Ureter (tissue), 1 donor: ENCODE measurements at places on chromosomes 5 and 9. TPM values are rescaled to one million over a fixed set of nuclear protein-coding genes. Genes with fewer than 3 reads are reported as not detected.

DNA sequence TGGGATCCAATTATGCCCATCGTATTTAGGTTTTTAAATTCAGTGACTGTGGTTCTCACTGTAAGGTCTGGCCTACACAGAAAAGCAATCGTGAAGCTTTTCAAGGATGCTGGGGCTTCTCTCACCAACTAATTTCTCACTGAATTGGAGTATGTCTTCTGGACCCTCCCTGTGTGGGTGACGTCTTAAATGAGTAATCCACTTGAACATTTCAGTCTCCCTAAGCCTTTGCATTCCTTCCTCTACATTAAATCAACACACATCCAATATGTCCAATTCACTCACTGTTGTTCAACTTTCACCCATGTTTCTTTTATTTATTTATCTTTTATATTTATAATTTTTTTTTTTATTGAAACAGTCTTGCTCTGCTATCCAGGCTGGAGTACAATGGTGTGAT is 12.5 kb upstream of the BTF3 start:
- DNase-seq: no peak

GRCh38 chr9:85248514-85249312 is 493.0 kb downstream of the AGTPBP1 start:
- no peak for DNase-seq

DNA sequence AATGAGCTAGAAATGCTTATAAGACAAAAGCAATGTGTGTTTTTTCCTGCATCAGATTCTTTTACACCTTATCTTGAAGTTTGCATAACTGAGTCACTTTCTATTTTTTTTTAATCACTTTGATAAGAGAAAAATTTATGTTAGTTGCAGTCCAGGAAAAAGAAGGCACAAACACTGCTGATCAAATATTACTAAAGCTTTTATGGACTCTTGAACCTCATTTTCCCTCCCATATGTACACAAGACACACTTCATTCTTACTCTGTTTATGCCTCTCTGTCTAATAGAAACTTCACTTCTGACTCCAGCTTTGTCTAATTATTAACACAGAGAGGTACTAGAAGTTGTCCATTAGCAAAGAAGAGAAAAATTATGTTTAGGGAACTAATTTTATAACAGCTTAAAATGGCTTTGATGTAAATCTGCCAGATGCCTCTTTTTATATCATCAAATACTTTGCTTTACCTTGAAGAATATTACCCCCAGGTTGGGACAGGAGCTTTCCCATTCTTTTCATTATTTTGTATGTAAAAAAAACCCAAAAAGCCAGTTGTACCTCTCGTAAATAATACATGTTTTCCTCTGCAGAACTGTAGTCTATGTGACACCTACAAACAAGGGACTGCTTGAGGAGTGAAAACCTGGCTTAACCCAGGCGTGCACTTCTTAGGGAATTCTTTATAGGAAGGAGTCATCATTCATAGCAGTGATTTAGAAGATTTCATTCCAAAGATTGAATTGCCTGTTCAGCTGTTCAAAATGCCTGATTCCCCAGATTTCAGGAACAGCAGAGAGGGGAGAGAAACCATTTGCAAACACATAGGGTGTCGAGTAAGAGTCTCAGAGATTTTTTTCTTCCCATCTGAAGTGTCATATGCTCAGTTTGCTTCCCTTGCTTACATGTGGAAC is 72.6 kb downstream of the DAPK1 start:
- DNase-seq: no peak

- DNase-seq: no peak
These were observed 9.4 kb downstream of the FYB1 start for GRCh38 chr5:39209924-39210323.

DNA sequence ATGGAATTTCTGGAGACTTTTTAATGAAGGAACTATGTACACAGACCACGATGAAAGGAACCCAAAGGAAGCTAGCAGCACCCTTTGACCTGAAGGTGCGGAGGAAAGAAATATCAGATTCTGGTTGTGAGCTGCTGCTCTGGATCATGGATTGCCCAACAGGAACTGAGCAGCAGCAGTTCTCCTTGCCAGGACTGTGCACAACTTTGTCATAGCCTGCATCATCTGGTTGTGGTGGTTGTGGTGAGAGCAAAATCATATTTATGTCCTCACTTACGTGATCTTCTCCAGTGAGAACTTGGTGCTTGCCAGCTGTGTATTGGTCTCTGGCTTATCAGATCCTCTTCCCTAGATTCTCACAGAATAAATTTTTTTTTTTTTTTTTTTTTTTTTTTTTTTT is 70.7 kb upstream of the LPAR1 start:
- no peak for DNase-seq

- DNase-seq: no peak
These were observed 19.0 kb downstream of the OLFML2A start for GRCh38 chr9:124795881-124796431.

DNA sequence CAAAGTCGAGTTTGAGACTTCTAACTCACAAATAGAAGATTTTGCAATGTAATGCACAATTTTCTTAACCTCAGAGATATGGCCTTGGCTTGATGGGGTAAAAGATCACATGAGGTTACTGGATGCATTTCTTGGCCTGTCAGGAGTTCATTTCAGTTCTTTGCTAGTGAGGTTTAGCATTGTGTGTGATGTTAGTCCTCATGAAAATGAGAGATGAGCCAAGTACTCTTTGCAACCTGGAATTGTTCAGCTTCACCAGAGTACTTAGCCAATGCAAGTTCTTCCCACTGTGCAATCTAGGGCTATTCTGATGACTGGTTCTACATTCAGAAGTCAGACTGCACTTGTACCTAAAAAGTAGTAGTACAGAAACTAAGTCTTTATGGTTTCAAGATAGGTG is 24.9 kb downstream of the GNAQ start:
- DNase-seq: no peak

GRCh38 chr5:62572918-62573514 is 5.6 kb upstream of the LRRC70 start:
- no peak for DNase-seq

GRCh38 chr9:122155796-122156195 is 3.8 kb downstream of the NDUFA8 start:
- no peak for DNase-seq

The ELOVL7 gene
- 16.7 TPM for total RNA-seq

The ELAVL2 gene
- 0.29 TPM for total RNA-seq

The SPATA24 gene
- 7.8 TPM for total RNA-seq
